Cortex of kidney (tissue), 1 donor: ENCODE measurements at places on chromosomes 1 and 21.

DNA sequence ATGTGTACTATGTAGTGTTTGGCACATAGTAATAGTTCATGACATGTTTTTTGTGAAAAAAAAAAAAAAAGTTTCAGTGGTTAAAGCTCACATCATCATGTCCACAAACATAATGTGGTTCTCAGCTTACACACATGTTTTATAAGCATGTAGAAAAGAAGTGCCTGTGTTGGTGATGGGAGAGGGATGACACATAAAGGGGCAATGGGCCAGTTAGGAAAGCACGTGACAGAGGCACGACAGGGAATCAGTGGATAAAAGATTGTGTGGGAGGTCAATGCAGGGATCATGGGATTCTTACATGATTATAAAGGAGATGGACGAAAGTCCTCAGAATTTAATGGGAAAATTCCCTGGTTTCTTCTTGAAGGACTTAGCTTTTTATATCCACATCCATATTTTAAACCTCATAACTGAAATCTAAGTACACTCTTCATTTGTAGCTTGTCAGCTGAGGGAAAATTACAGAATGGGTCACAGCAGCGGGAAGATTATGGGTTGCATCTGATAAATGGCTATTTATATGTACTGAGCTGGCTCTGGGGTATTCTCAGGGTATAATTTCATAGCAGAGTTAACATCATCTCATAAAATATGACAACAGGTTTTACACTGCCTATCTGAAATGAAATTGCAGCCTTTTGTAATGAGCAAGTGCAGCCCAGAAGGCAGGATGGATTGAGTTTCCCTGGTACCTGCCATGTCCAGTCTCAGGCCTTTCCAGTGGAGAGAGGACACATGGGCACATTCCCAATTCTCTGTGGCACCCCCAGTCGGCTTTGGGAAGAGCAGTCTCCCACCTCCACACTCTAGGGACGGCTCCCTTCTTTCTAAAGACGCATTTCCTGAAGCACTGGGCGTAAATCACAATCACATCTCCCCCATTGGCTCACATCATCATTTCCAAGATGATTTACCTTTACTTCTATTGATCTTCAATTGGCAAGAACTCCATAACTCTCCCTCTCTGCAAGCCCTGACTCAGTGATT, 42.3 kb upstream of the NHLH2 start:
- no peak for DNase-seq

- DNase-seq: no peak
Measured at GRCh38 chr1:182668521-182669054, 15.8 kb downstream of the RGS8 start.

GRCh38 chr1:29341936-29342335, 105.6 kb downstream of the PTPRU start:
- no peak for DNase-seq

DNA sequence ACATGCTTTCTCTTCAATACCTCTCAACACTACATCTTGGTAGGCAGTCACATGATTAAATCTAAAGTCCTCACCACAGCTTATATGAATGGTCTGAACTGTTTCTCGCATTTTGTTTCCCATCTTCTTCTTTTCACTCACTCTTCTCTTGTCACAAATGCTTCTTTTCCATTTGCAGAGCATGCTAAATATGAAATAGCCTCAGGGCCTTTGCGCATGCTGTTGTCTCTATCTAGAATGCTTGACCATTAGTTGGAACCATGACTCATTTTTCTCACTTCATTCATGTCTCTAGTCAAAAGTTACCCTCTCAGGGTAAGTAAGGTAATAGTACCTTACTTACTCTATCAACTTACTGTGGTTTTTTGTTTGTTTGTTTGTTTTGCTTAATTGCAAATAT, 239.7 kb downstream of the PTPRC start:
- DNase-seq: no peak

DNA sequence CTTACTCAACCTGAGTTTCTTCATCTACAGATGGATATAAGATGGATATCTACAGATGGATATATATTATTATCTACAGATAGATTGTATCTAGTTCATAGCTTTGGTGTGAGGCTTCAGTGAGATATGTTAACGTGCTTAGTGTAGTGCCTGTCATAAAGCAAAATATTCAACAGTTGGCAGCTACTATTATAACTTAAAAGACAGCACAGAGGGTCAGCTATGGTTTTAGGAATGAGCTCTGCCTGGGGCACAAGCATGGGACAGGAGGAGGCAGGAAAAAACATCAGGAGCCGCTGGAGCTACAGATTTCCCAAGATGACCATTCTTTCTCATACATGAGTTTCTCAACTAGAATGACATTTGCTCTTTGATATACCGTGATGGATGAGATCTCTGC, 1.3 kb upstream of the CYB5R1 start:
- no peak for DNase-seq

GRCh38 chr1:10432910-10433700, 2.9 kb downstream of the CENPS start:
- no peak for DNase-seq

GRCh38 chr1:213905344-213905743, 82.4 kb upstream of the PROX1 start:
- DNase-seq: no peak

DNA sequence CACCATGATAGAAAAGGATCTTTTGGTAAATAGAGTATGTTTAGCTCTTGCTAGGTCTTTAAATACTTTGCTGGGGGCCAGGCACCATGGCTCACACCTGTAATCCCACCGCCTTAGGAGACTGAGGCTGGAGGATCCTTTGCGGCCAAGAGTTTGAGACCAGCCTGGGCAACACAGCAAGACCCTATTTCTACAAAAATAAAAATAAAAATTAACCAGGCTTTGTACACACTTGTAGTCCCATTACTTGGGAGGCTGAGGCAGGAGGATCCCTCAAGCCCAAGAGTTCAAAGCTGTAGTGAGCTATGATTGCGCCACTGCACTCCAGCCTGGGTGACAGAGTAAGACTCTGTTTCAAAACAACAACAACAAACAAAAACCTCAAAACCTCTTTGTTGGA, 1.1 kb upstream of the KCNE2 start:
- no peak for DNase-seq

GRCh38 chr1:185776522-185776921, 42.3 kb downstream of the HMCN1 start:
- no peak for DNase-seq

GRCh38 chr1:15848929-15849774, 1.6 kb downstream of the SPEN start:
- DNase-seq: no peak

DNA sequence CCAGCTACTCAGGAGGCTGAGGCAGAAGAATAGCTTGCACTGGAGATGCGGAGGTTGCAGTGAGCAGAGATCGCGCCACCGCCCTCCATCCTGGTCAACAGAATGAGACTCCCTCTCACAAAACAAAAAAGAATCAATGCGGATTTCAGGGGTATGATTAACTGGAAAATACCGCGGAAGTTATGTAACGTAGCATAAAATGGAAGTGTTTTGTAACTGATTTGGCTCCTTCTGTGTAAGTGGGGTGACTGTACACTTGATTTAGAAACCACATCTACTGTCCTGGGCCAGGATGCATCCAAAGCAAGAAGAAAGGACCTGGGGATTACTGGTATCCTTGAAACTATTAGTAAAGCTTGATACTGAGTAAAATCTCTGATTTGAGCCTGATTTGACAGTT, 3.1 kb upstream of the VAMP4 start:
- no peak for DNase-seq

- no peak for DNase-seq
Measured at GRCh38 chr1:219265026-219265515, 91.4 kb downstream of the LYPLAL1 start.

DNA sequence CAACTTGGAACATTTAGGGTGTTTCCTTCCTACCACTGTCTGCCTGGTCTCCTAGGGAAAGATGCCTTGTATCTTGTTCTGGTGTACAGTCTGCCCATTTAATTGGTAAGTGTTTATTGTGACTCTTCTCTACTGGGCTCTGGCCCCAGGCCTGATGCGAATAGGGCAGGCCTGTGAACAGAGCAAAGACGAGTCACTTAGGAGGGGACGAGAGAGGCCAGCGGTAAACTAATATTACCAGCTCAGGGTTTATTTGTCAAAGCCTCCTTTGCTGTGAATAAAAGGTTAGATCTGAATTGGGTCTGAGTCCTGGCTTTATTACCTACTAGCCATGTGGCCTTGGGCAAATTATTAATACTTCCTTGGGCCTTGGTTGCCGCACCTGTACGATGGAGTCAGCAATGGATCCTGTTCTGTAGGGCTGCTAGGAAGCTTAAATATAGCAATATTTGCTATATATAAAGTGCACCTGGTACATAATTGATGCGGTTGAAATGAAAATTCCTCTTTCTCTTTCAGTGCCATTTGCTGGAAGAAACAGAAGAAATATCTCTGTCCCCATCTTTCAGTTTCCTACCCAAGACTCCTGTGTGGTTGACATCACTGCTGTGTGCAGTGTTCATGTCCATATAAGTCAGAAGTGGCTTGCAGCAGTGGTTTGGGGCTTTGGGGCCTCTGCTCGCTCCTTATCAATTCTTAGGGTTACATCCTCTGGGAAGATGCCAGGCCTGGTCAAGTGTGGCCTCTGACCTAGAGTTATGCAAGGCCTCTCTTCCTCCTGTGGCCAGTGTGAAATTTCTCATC, 32.4 kb downstream of the MAPKAPK2 start:
- DNase-seq: no peak

GRCh38 chr1:119327450-119328155, 41.0 kb upstream of the HAO2 start:
- no peak for DNase-seq

DNA sequence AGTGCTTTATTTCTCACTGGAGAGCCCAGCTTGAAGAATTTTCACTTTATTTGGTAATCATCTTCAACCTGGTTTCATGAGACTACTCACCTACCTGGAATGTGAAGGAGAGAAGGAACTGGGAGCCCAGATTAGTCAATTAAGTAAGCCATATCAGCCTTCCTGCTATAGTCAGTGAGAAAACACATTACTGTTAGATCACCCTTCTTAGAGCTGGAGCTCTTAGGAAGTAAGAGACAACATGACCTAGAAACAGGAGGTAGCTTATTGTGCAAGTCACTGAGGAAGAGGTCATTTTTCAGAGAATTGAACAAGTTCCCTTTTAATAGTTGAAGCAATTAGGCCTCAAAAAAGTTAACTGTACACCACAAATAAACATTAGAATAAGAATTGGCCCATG, 49.2 kb upstream of the TEKT2 start:
- DNase-seq: no peak

DNA sequence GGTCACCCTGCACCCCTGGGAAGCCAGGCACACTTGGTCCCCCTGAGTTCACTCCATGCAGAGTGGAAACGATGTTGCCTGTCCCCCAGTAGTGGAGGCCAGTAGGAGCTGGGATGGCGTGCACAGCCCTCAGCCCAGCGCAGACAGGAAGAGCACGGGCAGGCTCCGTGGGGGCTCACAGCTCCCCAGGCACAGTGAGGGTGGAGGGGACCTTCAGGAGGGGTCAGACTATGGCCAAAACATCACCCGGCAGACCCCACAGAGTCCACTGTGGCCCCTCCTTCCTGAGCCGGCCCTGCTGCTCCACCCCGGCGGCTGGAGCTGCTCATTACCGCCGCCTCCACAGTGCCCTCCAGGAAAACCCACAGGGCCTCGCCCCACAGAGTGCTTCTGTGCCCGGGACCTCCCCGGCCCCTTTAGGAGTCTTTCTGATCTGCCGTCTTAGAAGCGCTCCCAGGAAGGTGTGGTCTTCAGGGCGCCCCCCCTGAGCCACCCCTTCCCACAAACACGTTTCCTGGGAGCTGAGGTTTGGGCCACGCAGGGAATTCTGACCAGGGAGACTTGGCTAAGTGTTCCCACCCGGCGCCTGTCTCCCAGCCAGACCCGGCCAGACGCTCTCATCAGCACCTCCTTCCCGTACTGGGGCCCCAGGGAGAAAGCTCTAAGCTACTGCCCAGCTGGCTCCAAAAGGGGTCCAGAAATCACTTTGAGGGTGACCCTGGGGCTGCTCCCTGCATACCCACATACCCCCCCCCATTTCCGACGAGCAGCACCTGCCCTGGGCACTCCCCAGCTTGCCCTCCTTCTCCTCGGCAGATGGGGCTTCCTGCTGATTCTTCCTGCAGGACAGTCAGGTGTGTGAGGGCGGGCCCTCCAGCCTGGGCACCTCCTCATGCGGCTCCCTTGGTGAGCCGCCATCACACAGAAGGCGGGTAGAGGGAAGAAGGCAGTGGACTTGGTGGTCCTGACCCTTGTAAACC, 38.8 kb downstream of the RIPK4 start:
- DNase-seq: no peak

GRCh38 chr1:183806125-183806524, 1.2 kb downstream of the RGL1 start:
- no peak for DNase-seq

DNA sequence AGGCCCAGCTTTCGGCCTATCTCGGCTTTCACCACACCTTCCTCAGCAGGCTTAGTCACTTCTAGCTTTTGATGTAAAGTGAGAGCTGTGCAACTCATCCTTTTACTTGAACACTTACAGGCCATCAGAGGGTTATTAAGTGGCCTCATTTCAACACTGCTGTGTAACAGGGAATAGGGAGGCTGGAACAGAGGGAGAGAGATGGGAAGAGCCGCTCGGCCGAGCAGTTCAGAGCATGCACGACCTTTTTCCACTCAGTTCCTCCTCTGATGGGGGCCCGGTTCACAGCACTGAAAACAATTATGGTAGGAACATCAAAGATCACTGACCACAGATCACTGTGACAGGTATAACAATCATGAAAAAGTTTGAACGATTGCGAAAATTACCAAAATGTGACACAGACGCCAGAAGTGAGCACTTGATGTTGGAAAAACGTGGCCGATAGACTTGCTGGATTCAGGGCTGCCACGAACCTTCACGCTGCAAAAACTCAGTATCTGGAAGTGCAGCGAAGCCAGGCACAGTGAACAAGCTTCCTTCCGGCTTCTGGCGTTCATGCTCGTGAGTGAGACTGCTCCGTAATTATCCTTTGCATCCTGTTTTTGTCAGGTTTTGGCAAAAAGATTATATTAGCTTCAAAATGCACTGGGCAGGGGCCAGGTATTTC, 28.6 kb downstream of the AGPAT3 start:
- no peak for DNase-seq

- DNase-seq: no peak
Measured at GRCh38 chr1:104933846-104934245, 1184.1 kb downstream of the AMY1C start.

DNA sequence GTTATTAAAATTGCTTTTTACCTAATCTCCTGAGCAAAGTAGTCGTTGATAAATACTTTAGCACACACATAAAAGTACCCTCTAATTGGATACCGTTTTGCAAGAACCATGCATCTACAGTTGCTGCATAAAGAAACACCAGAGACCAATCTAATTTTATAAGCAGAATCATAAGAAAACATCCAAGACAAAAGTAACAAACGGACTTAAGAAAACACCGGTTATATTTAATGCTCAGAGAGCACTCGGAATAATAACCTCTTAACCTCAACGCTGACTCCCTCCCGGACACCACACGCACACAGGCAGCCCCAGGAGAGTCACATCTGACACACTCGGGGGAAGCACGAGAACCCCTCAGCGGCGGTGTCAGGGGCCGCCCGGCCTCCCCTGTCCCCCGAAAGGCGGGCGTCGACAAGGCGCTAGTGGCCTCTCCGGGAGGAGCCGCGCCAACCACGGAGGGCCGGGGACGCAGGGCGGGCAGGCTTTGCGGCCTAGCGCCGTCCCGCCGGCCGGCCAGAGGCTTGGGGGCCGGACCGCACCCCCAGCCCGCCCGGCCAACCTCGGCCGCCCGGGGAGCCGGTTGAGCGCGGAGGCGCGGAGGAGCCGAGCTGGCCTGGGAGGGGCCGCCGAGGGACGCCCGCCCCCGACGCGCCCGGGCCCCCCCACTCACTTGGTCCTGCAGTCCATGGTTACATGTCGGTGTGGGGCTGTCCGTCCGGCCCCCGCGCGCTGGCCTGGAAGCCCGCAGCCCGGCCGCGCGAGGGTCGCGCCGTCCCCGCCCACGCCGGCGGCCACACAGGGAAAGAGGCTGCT, 606 bp downstream of the DENND1B start:
- DNase-seq: no peak
